Retina (tissue), 1 donor: ENCODE measurements at places on chromosomes 7 and 10.

GRCh38 chr10:114974625-114975024 lies 36.6 kb downstream of the TRUB1 start:
- DNase-seq = no peak

DNA sequence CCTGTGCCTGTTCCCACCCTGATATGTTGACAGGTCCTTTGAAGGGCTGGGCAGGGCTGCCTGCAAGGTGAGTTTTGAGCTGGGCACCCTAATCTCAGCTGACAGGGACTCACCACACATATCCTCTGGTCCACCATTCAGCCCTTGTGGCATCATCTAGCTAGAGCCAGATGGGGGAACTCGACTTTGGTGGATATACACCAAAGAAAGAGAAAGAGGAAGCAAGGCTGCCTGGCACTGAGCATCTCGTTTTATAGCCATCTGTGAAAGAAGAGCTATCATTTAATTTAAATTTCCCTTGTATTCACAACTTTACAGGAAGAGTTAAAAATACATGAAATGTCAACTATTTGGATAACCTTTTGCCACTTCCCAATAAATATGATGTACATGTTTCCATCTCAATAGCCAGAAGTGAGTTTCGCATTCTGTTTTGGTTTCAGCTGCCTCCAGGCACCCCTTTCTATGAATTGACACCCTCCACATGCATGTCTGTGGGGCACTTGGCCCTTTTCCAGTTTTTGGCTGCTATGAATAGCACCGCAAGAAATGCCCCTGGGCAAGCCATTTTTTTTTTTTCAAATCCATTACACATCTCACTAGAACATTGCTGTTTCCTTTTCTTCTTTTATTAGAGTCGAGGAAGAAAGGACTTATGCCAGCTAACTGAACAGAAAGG lies 22.9 kb upstream of the GRB10 start:
- DNase-seq = no peak

DNA sequence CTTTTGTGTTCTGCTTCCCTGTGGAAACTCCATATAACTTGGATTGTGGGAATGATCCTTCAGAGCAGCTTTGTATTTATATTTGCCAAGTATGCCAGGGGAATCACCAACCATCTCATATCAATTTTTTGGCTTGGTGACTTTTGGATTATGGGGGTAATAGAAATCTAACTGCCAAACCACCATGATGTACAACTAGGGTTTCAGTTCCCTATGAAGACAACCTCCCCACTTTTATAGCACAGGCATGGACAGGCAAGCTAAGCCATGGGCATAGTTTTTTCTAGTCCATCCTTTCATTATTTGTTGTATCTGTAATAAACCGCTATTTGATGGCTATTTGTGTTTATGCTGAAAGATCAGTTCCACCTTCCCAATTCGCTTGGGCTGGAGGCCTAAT lies 17.7 kb downstream of the NPY start:
- DNase-seq = no peak

- no peak for DNase-seq
These were observed 167.4 kb downstream of the ARHGAP21 start for GRCh38 chr10:24556126-24556749.

DNA sequence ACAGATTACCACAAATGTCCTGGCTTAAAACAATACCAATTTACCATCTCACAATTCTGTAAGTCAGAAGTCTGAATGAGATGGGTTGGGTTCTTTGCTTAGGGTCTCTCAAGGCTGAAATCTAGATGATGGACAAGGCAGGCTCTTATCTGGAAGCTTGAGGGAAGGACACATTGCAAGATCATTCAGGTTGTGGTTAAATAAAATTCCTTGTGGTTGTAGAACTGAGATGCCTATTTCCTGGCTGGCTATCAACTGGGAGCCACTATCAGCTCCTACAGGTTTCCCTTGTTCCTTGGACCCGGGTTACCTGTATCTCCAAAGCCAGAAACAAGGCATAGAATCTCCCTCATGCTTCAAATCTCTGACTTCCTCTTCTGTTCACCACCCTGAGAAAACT lies 148.4 kb downstream of the MDFIC start:
- DNase-seq = no peak
